ENCODE measurements at places on chromosomes 3 and 15.

GRCh38 chr15:68414591-68414990 is 17.4 kb downstream of the ITGA11 start:
- no peak for DNase-seq

- no peak for DNase-seq
These were observed 462.3 kb upstream of the SGO1 start for GRCh38 chr3:20648294-20648693.

- no peak for DNase-seq
These were observed 21.0 kb downstream of the PLXNB1 start for GRCh38 chr3:48408823-48409281.

DNA sequence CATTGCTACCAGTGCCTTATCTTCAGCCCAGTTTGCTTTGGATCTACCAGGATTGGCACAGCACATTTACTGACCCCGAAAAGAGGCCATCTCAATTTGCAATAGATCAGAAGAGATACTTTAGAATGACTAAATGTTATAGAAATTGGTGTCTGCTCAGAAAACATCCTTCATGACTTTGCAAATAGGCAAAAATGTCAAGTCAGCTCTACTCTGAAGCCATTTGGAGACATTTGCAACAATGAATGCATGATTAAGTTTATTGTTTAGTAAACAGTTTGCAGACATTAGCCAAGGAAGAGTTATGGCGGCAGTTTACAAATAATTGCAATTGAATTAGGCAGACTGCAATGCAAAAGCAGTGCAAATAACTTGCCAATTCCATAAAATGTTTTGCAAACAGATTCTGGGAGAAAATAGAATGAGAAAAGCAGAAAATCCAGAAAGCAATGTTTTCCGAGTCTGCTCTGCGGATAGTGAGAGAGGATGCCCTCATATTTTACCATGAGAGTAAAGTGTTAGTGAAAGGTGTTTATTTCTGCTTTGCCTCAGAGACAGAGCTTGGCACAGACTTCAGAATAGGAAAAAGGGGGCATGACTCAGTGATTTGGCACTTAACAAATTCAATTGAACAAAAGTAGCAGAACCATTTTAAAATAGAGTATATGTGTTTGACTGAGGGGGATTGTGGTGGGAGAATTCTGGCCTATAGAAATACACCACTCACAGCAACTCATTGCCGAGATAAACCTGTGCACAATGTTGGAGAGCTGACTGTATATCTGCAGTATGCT is 334.9 kb upstream of the NR2F2 start:
- no peak for DNase-seq

- no peak for DNase-seq
These were observed 114.7 kb upstream of the CCNL1 start for GRCh38 chr3:157274644-157275137.

DNA sequence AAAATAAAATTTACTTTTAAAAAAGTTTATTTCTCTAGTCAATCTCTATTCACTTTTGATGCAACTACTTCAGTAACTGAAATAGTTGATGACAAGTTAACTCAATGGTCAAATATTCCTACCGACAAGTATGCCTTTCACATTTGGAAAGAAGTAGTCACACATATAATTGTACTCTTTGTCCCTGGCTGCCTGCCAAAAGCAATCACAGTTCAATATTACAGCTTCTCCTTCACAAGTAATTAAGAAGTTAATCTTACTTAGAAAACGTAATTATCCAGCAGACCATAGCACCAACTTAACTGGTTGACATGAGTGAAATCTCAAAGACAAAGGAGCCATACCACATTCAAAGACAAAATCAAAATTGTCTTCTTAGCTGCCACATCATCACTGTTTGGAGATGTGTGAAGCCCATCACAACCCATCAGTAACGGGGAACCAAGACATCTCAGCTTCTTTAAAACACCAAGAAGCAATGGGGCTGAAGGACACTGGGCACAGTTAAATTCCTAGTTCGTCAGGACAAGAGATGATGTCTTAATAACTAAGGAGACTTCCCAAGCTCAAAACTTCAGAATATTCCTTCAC is 86.1 kb downstream of the PLCH1 start:
- no peak for DNase-seq

DNA sequence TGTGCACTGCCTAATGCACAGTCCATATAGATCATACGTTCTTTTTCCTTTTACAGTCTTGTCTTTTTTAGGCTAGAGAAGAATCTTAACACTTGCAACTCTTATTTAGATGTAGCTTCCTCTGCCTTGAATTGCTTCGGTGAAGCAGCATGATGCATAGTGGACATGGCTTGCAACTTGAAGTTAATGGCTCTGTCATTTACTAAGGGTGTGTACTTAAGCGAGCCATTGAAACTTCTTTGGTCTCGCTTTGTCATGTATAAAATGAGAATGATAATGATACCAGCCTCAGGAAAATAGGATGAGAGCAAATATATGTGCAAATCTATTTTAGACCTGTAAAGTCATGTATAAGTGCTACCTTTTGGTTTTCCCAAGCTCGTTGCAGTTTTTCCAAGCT is 147.4 kb downstream of the GHSR start:
- no peak for DNase-seq

DNA sequence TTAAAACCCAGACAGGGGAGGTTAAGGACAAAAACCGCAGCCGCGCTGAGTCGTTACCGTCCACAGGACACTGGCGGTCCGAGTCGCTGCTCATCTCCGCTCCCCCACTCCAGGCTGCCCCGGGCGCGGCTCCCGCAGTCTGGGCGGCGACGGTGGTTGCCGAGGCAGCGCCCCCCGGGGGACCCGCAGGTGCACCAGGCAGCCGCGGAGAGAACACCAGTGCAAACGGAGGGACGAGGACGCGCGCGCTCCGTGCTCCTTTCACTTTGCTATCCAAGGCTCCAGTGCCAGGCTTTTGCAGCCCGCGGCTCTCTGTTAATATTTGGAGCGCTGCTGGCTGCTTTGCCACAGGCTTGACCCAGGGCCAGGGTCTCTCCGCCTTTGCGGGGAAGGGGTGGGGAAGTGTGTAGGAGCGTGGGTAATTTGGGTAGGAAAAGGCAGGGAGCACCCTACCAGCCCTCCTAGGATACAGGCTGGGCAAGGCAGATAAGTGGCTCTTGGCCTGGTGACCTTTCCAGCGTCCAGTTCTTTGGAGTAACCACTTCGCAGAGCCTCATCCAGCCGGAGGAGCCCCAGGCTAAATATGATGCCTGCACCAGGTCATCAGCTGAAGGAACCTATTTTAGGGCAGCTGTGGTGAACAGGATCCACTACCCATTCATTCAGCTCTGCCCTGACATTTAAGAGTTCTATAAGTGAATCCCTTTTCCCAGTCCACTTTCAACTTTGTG is at the start of gene GADL1:
GADL1 (minus strand) TSS at position 141 of the 731 bp plus-strand sequence; CDS start at position 94, 47 bp downstream.
- DNase-seq: peak; percentile 12

DNA sequence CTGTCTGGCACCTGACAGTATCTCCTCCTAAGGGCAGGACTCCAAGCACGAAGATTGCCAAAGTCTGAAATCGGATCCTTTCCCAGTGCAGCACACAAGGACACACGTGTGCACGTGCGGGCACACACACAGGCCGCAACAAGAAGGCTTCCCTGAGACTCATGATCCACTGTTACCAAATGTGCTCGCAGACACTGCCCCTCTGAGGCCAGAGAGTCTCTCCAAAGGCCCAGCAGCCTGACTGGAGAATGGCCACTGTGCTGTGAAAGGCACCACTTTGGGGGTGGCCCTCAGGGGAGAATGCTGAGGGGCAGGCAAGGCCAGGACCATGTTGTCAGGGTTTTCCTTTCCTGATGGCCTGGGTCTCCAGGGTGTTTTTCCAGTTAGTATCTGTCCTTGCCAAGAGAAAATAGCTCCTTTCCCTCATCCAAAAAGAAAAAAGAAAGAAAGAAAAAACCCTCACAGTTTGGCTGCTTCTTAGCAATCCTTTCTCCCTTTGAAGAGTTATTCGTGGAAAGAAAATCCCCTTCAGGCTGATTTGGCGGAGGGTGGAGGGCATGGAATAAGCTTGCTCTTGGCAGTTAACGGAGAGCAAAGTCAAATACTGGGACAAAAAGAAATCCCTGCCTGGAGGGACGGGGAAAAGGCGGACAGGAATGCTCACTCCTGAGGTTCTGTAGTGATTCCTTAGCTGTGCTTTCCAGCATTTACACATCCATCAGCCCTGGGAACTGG is 112.2 kb upstream of the ETV5 start:
- no peak for DNase-seq

DNA sequence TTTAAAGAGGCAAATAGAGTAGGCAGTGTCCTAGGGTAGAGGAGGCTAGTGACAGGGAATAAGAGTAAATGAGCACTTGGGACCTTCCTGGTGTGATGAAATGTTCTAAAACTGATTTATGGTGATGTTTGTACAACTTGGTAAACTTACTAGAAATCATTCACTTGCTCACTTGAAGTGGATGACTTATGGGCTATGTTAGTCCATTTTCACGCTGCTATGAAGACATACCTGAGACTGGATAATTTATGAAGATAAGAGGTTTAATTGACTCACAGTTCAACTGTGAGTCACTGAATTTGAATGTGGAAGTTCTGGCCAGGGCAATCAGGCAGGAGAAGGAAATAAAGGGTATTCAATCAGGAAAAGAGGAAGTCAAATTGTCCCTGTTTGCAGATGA is 31.7 kb upstream of the DHX36 start:
- DNase-seq: no peak
